Epithelial cell of alveolus of lung (primary cell): ENCODE measurements at places on chromosomes 6 and 20. TPM values are rescaled to one million over a fixed set of nuclear protein-coding genes. Genes with fewer than 3 reads are reported as not detected.

The UNC5CL gene
- 0.13 and 0.32 TPM in 2 replicates for total RNA-seq

The RCAN2 gene
- 5.3 and 5.9 TPM in 2 replicates for total RNA-seq

The TNXB gene
- total RNA-seq = 0.52 and 34.1 TPM in 2 replicates

The CRIP3 gene
- total RNA-seq = not detected in 2 replicates

The BMP2 gene
- total RNA-seq = 11.2 and 22.0 TPM in 2 replicates

The CST5 gene
- 0.13 TPM in 1 of 2 replicates, not detected in the other for total RNA-seq

The ORC3 gene
- 16.3 and 18.6 TPM in 2 replicates for total RNA-seq

The LY6G6D gene
- not detected in 2 replicates for total RNA-seq

The FAXC gene
- 2.2 and 3.8 TPM in 2 replicates for total RNA-seq
